ENCODE measurements at places on chromosomes 12 and 14.

GRCh38 chr12:122031342-122032216 lies 9.9 kb downstream of the BCL7A start:
- no peak for DNase-seq

DNA sequence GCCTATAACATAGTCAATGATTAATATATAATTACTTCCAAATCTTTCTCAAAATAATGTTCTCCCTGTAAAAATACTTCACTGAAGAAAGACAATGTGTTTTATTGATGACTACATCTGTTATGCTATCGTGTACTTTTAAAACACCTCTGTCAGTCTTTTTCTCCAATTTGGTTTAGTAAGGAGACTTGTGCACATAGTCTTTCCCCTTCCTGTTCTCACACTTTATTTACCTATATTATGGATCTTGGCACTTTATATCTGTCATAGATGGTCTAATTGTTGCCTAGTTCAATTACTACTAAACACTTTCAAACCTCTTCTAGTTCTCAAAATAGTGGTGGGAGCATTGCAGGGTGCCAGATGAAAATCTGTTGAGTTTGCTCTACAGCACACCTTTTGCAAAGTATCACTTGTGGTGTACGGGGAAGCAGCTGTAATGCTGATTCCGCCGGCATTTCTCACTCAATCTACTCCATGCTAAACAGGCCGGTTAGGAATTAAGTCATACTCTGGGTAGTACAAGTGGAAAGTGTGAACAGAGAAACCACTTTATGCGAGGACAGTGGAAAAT lies 1.1 kb upstream of the INSM2 start:
- DNase-seq, result no peak

GRCh38 chr12:12919666-12920435 lies 28.5 kb downstream of the GPRC5A start:
- DNase-seq, result no peak

GRCh38 chr14:101781240-101782061 lies 19.9 kb downstream of the PPP2R5C start:
- DNase-seq, result no peak

DNA sequence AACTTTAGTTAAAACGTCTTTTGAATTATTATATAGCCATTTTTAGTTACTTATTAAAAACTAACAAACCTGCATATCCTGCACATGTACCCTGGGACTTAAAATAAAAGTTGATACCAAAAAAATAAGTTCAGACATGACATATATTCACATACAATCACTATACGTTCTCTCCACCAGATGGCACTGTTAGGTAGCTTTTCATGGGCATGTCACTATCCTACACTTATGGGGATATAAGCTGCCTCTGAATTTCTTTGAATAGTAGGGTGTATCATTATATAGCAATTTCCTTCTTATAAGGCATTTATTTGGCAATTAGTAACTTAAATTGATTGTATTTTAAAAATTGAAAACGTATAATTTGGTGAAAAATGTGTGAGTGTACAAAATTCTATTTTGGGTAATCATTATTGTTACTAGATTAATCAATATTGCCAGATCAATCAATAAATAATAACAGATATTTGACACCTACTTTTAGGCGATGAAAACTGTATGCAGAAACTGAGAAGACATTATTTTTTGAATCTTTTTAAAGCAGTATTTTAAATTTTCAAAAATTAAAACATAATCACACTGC lies 31.8 kb upstream of the OR10A7 start:
- DNase-seq, result peak; percentile 65

DNA sequence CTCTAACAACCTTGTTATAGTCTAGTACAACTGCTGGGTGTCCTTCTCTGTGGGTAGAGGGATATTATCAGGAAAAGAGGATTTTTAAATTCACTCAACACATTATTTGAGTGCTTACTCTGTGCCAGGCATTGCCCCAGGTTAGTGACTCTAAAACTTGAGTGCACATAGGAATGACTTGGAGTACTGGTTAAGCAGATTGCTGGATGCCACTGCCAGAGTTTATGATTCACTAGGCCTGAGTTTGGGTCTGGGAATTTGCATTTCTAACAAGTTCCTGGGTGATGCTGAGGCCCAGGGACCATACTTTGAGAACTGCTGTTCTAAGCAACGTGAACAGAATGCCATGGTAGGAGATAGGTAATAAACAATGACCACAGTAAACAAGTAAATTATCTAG lies 96.6 kb downstream of the CFAP54 start:
- no peak for DNase-seq

- DNase-seq, result no peak
These were observed 1187.3 kb upstream of the SEL1L start for GRCh38 chr14:82720946-82721345.

DNA sequence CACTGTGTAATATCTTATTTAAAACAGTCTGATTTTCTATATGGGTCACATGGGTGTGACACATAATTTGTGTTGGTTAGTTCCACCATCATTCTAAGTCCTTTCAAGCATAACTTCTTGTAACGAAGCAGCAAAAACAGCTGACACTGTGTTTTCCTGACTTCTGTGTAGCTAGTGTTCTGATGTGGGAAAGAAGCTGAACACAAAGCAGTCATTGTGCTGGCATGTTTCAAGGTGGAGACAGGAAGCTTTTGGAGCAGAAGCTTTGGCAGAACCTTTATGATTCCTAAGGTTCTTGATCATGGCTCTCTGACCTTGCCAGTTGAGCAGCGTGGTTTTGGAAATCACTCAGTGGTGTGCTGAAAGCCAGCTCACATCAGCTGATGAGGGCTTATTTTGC lies 351.7 kb upstream of the MDGA2 start:
- DNase-seq, result no peak

DNA sequence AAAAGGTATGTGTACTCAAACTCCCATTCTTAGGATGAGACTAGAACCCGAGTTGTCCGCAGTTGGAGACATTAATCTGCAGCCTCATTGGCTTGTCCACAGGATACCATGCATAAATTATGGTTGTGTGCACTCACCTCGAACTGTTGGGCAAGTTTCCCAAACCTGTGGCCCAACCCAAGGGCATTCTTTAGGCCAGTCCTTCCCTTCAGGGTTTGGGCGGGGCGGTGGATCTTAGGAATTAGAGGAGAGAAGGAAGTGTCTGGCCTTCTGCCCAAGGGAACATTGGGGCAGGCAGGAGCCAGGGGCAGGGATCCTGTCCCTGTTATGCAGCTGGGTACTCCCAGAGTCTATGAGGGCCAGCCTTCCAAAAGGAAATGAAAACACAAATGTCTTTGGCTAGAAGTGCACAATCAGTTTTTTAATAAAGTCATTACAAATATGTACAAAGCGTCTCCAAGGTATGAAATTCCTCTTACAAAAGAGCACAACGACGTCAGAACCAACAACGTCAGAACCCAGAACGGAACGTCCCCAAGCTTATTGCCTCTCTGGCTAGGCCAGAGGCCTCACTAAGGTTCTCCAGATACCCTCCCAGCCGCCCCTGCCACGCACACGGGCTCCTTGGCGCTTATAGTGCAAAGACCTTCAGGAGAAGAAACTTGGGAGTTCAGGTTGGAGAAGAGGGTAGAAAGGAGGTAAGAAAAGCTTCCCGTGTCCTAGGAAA lies 25.3 kb downstream of the HRK start:
- no peak for DNase-seq

- peak; percentile 14 for DNase-seq
These were observed 48.1 kb upstream of the BCL11B start for GRCh38 chr14:99320105-99320572.

DNA sequence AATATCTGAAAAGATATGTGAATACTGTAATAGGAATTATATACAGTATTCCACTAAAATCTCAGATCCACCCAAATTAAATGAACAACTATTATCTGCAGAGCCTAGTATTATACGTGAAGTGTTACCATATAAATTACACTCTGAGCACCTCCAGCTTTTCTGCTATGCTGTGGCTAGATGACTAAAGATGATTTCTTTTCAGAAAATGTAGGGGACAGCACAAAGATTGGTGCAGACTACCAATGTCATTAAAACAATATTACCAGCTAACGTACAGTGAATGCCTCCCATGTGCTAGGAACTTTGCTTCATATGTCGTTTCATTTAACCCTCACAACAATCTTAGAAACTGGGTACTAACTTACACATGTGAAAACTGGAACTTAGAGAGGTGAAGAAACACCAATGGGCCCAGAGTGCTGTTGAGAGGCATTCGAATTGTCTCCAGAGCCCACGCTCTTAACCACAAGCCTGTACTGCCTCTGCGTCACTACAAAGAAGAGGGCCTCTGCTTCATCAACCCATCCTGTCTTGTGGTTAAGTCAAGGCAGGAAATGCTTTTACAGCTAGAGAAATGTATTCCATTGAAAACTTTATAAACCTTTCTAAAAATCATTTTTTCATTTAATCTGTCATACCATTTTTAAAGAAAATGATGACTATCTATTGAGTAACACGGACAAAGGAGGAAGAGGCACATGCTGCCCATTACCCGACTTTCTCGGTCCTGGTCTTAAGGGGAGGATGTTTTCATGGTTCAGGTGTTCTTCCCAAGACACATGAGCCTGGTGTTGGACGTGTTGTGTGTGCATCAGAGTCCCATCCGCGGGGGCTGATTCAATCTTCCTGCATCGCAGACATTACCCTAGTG lies 1.3 kb downstream of the GPR65 start:
- DNase-seq, result no peak

GRCh38 chr12:38934686-38935085 lies 29.3 kb upstream of the CPNE8 start:
- DNase-seq, result no peak

GRCh38 chr12:84079626-84080025 lies 833.0 kb downstream of the SLC6A15 start:
- DNase-seq, result no peak

- DNase-seq, result no peak
These were observed 74.3 kb downstream of the SRGAP1 start for GRCh38 chr12:63918800-63919300.

DNA sequence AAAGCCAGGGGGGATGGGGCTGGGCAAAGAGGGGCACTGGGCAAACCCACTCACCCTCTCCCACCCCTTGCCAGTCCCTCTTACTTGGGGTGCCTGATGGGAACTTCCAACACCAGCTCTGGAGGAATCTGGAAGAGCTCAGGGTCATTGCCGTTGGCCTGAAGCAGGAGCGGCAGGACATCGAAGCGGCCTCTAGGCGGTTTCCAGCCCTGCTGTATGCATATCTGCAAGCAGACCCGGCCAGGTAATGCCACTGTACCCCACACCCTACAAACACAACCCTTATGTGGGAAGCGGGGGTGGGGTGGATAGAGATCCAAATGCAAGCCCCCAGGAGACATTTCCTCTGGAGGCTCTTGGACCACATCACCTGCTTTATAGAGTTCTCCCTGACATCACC lies 83.6 kb downstream of the NOS1 start:
- DNase-seq, result no peak

GRCh38 chr12:121576851-121577391 lies 3.9 kb downstream of the KDM2B start:
- no peak for DNase-seq

DNA sequence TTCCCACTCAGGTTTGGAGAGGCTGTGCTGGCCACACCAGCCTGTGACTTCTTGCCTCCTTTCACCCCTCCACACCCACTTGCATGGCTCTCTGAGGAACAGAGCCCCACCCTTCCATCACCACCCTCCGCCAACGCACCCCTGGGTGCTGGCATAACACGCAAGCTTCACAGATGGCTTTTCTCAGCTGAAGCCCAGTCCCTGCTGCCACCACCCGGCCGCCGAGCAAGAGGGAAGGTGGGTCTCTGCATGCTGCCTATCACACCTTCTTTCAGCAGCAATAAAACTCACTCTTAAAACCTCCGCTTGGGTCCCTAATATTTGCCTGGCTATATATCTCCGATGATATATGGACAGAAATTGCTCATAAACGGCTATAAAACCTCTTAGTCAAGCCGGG lies 41.6 kb downstream of the SMUG1 start:
- no peak for DNase-seq

- DNase-seq, result no peak
These were observed 85.6 kb upstream of the HOXC13 start for GRCh38 chr12:53852992-53853391.

GRCh38 chr12:1188016-1188415 lies 197.0 kb downstream of the ERC1 start:
- DNase-seq, result no peak

GRCh38 chr12:66740732-66741131 lies 61.9 kb upstream of the GRIP1 start:
- DNase-seq, result no peak

- no peak for DNase-seq
These were observed 88.0 kb downstream of the TMEM132D start for GRCh38 chr12:129815846-129816245.

DNA sequence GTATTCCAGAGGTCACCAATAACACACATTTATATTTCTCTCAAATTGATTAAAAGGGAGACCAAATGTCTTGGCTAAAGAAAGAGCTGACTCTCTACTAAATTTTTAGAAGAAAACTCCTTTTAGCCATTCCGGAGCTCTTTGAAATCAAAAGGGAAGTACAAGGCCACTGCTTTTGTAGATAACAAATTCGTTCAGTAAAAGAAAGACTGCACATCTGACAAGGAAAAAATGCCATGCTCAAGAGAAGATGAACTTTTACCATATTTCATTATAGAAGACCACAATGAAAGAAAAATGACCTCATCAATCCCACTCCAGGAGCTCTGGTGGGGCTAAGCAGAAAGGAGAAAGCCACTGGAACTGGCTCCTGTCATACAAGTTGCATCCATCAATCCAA lies 57.6 kb downstream of the SPTSSA start:
- no peak for DNase-seq

DNA sequence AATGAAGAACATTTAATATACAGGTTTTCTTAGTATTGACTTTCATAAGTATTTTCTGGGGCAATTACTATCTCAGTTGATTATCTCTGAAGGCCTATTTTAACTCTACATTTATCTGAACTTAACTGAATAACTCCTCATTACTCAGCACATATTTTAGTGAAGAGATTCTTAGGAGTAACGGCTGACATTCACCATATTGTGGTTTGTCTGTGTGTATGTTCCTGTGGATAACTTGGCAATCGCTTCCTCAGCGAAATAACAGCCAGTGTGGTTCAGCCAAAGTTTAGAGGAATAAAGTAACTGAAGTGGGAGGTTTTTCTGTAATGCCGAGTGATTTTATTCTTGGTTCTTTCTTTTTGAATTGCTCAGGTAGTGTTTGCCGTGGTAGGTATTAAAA lies 168.0 kb downstream of the RAD51B start:
- DNase-seq, result no peak

- no peak for DNase-seq
These were observed 227.3 kb downstream of the DPF3 start for GRCh38 chr14:72666610-72667009.

GRCh38 chr14:75885829-75886228 lies 96.0 kb downstream of the TGFB3 start:
- DNase-seq, result no peak

DNA sequence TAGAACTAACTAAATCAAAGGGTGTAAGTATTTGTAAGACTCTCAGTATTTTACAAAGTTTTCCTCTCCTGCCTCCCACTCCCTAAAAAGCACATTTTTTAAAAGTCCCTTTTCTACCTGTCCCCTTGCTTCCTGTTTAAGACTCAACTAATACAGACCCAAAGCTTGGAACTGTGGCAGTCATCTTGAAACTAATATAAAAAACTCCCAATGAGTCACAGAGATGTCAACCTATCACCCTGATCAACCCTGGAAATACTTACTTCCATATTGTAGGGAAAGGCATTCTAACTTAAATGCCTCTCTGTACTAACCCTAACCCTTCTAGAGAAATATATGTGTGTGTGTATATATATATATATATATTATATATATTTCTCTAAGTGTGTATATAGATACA lies 184.8 kb downstream of the SPTSSA start:
- DNase-seq, result no peak

All from LNCaP clone FGC (cell line).